ENCODE measurements at places on chromosomes 3 and 15.

GRCh38 chr15:31384568-31384967 lies 57.9 kb downstream of the KLF13 start:
- DNase-seq, result no peak

GRCh38 chr3:186640473-186640818 lies 247 bp downstream of the FETUB start:
- DNase-seq, result no peak

DNA sequence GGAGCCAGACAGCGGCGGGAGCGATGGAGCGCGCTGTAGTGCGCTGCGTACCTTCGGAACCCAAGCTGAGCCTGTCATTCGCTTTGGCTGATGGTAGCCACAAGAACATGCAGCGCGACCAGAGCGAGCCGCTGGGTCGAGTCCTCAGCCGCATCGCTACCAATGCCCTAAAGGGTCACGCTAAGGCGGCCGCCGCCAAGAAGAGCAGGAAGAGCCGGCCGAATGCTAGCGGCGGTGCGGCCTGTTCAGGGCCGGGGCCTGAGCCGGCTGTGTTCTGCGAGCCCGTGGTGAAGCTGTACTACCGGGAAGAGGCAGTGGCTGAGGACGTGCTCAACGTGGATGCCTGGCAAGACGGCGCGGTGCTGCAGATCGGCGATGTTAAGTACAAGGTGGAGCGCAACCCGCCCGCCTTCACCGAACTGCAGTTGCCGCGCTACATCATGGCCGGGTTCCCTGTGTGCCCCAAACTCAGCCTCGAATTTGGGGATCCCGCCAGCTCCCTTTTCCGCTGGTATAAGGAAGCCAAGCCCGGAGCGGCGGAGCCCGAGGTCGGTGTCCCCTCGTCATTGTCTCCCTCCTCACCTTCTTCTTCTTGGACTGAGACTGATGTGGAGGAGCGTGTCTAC lies 498 bp downstream of the PDE12 start:
- peak; percentile 14 for DNase-seq

DNA sequence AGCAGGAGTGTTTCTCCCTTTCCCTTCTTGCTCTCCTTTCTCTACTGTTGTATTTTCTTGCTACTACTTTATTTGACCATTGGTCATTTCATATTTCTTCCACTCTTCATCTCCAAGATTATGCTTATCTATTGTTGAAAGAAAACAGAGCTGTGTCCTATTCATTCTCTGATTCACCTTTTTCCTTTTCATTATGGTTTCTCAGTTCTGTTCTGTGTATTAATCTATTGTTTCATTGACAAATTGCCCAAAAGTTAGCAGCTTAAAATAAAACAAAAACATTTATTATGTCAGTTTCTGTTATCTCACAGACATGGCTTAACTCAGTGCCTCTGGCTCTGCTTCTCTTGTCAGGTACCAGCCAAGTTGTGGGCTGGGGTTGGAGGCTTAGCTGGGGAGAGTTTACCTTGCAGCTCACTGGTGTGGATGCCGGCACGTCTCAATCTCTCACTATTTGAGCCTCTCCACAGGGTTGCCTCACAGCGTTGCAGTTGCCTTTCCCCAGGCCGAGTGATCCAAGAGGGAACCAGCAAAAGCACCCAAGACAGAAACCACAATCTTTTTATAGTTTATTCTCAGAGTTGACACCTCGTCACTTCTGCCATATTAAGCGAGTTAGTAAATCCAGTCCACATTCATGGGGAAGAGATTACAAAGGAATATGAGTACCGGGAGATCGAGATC lies 36.9 kb upstream of the FILIP1L start:
- no peak for DNase-seq

DNA sequence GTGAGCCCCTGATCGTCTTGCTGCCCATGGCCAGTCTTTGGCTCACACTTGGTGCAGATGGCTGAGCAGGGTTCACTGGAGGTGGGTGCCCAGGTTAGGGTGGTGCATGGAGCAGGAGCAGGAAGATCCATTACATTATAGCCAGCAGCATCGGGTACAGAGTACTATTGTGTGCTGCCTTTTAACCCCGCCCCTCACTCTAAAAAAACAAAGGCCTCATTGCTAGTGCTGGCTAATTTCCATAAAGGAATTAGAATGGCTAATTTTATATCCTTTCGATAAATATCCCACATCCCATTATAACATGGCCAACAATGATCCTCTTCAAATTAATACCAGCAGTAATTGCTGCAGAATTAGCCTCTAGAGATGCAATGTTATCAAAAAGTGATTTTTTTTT lies 45.8 kb upstream of the PPP4R2 start:
- DNase-seq, result no peak

GRCh38 chr3:99721633-99722007 lies 83.2 kb downstream of the COL8A1 start:
- DNase-seq, result no peak

DNA sequence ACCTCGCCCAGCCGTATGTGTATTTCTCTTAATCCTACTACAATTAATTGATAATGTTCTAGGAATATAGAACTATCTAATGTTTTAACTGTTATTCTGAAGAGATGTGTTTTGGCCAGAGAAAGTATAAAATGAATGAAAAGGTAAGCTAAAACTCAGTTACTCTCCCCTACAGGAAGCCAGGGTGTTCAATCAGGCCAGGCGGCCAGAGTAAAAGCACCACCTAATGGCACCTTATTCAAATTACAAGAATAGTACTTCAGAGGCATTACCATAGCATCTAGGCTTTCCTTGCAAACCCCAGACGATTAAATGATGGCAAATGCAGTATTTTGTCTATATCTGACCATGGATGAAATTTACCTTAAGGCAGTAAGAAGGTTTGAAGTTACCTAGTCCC lies 10.4 kb downstream of the SLC12A8 start:
- no peak for DNase-seq

- DNase-seq, result no peak
Observed at GRCh38 chr3:42099020-42099765, 8.0 kb downstream of the TRAK1 start.

Measured in activated T-cell treated with anti-CD3 and anti-CD28 coated beads for 48 hours (primary cell).